ENCODE measurements at places on chromosomes 11 and 22. TPM values are rescaled to one million over a fixed set of nuclear protein-coding genes. Genes with fewer than 3 reads are reported as not detected.

Gene PDGFD
- 0.10 TPM for total RNA-seq

Gene CCT8L2
- 0.16 TPM for total RNA-seq

Gene OR8G5
- total RNA-seq, result not detected

Gene C11orf87
- not detected for total RNA-seq

Gene DDTL
- 3.5 TPM for total RNA-seq

Gene BAIAP2L2
- total RNA-seq, result 0.86 TPM

Gene PRDX5
- total RNA-seq, result 49.7 TPM

Gene OR6A2
- total RNA-seq, result not detected

Gene PDE2A
- total RNA-seq, result 2.7 TPM

Gene UPK3A
- 0.37 TPM for total RNA-seq

Gene IGLL5
- total RNA-seq, result not detected

Gene RPL27A
- total RNA-seq, result 1,682 TPM

Gene MADD
- 155 TPM for total RNA-seq

Gene SPDYC
- not detected for total RNA-seq

Gene CRYBB2
- total RNA-seq, result not detected

Gene KIRREL3
- total RNA-seq, result not detected

Gene NAALAD2
- not detected for total RNA-seq

Gene MUC6
- total RNA-seq, result not detected

Gene SLC25A45
- 61.6 TPM for total RNA-seq

Gene RASL10A
- total RNA-seq, result not detected

Gene KAT5
- 123 TPM for total RNA-seq

Gene KRTAP5-8
- 0.37 TPM for total RNA-seq

Gene TRIM49
- total RNA-seq, result not detected

Gene FRMD8
- total RNA-seq, result 37.5 TPM

Gene TSSK2
- total RNA-seq, result 0.20 TPM

Gene ZNF215
- total RNA-seq, result not detected

Gene SPECC1L
- 34.9 TPM for total RNA-seq

Gene NELL1
- not detected for total RNA-seq

Gene MS4A12
- not detected for total RNA-seq

Gene PRODH
- total RNA-seq, result not detected

Gene AMBRA1
- total RNA-seq, result 52.2 TPM

Gene CYB5R2
- 0.20 TPM for total RNA-seq

Gene PARVA
- total RNA-seq, result 1.8 TPM

Gene ADM
- total RNA-seq, result 0.68 TPM

Gene MFNG
- total RNA-seq, result 150 TPM

Gene TMEM151A
- total RNA-seq, result 0.32 TPM

Gene RAG1
- total RNA-seq, result 0.27 TPM

Gene CLCF1
- total RNA-seq, result 7.3 TPM

Gene ELF5
- not detected for total RNA-seq

Gene GPHA2
- not detected for total RNA-seq

Gene SMC1B
- total RNA-seq, result not detected

Measured in T-helper 17 cell (primary cell).